ENCODE measurements at places on chromosomes 7 and 10.

DNA sequence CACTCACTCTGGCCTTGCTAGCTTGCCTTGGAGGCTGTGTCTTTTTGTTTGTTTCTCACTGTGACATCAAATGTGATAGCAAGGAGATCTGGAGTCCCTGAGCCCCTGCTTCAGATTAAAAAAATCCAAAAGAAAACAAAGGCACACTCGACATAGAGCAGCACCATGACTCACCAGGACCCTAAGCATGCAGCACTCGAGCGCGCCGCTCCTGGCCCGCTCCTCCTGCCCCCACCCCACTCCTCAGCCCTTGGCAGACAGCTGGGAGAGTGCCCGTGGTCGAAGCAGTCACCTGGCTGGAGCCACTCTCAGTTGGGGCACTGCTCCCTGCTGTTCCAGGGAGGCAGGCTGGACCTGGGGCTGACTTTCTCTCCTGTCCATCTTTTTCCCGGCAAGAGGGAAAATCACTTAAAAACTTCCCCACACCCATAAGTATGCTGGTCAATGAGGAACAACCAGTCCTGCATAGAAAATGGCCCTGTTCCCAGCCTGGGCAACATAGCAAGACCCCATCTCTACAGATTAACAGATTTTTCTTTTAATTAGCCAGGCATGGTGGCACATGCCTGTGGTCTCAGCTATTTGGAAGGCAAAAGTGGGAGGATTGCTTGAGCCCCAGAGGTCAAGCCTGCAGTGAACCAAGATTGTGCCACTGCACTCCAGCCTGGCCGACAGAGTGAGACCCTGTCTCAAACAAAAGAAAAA is 128.4 kb downstream of the PAXIP1 start:
- DNase-seq: no peak

GRCh38 chr10:76581506-76582256 is 1055.9 kb downstream of the KCNMA1 start:
- no peak for DNase-seq

DNA sequence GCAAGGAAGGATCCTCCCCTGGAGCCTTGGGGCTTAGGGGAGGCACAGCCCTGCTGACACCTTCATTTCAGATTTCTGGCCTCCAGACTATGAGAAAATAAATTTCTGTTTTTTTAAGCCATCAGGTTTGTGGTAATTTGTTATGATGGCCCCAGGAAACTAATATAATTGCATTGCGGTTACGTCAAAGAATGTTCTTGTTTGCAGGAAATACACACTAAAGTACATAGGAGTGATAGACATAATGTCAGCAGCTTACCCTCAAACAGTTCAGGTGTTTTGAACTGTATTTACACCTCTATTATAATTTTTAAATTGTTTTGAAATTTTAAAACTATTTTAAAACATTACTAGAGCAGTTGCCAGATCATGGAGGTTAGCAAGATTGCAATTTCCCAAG is 12.6 kb upstream of the FHIP2A start:
- DNase-seq: no peak

- no peak for DNase-seq
These were observed 160.7 kb upstream of the FEZF1 start for GRCh38 chr7:122465296-122465695.

- no peak for DNase-seq
These were observed 260.1 kb downstream of the WDR37 start for GRCh38 chr10:1316121-1316808.

- no peak for DNase-seq
These were observed 101.0 kb downstream of the GSAP start for GRCh38 chr7:77315182-77315591.

GRCh38 chr7:88928276-88928675 is 132.7 kb upstream of the TEX47 start:
- DNase-seq: no peak

GRCh38 chr7:102279537-102280400 is 6.9 kb upstream of the SH2B2 start:
- DNase-seq: peak; percentile 62

DNA sequence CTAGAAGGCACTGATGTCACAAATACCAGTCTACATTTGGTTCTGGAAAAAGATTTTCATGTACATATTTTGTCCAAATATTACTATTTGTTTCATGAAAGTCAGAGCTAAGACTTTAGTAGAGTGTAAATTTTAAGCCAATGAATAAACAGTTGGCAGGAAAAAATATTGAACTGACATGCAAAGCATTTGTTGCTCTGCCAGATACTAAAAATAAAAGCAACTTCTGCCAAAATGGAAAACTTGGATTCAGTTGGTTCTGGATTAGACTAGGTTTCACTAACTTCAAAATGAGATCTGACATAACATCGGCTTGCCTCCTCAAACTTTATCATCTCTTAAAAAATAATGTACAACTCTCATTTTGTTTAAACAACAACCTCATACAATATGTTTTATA is 34.9 kb downstream of the FAM204A start:
- DNase-seq: no peak

DNA sequence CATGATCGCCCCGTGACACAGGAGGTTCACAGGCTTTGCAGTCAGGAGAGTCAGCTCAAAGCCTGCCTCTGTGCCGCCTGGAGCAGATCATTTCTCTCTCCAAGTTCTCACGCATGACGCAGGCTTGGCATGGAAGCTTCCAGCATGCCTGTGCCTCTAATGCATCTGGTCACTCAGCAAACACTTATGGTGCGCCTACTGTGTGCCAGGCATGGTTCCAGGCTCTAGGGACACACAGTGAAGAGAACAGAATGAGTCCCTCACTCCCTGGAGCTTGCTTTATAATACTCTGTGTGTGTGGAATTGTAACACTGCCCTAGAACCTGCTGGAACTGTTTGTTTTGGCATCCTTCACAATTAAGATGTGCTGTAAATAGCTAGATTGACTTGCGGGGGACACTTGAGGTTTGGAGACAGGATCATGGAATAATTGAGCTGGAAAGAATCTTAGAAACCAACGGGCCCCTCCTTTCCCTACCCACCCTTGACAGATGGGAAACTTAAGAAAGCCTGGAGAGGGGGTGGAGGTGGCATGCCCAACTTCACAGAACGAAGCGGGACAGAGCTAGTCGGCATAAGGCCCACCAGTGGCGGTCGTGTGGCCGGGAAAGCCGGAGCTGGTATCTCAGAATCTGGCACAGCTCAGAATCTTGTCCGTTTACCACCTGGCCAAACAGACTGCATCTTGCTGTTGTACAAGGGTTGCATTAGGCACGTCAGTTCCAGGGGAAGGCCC is 4.6 kb upstream of the MYH16 start:
- DNase-seq: no peak

DNA sequence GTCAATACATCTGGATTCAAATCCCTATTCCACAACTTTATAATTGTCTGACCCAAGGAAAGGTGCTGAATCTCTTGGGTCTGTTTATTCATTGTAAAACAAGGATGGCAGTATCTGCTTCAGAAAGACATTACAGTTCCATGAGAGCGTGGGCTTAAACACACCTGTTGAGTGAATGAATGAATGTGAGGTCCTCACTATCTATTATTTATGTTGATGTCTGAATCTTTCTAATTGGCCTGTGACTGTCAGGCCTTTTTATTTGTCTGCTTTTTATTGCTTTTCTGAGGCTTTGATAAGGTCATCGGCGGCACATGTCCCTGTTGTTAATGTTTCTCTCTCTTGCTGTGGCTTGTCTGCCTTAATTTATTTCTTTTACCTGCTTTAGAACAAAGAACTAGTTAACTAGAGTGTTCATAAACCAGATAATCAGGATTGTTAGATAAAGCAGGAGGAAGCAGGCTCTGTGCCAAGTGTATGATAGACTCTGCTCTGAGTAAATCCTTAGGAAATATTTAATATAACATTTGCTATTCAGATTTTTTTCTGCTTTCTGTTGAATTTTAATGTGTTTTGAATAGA is 42.3 kb upstream of the CYCS start:
- no peak for DNase-seq

- DNase-seq: no peak
These were observed 71.6 kb upstream of the ZNF746 start for GRCh38 chr7:149569025-149569725.

GRCh38 chr7:46169384-46169755 is 248.3 kb upstream of the IGFBP3 start:
- DNase-seq: no peak

DNA sequence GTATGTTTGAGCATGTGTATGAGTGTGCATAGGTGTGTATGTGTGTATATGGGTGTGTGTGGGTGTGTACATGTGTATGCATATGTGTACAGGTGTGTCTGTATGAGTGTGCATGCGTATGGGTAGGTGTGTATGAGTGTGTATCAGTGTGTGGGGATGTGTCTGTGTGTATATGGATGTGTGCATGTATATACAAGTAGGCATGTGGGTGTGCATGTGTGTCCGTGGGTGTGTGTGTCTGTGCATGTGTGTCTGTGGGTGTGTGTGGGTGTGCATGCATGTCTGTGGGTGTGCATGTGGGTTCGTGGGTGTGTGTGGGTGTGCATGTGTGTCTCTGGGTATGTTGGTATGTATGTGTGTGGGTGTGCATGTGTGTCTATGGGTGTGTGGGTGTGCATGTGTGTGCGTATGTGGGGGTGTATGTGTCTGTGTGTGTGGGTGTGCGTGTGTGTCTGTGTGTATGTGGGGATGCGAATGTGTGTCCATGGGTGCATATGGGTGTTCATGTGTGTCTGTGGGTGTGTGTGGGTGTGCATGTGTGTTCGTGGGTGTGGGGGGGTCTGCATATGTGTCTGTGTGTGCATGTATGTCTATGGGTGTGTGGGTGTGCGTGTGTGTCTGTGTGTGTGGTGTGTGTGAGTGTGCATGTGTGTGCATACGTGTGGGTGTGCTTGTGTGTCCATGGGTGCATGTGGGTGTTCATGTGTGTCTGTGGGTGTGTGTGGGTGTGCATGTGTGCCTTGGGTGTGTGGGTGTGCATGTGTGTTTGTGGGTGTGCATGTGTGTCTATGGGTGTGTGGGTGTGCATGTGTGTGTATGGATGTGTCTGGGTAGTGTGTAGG is 20.6 kb downstream of the EMX2 start:
- DNase-seq: no peak

DNA sequence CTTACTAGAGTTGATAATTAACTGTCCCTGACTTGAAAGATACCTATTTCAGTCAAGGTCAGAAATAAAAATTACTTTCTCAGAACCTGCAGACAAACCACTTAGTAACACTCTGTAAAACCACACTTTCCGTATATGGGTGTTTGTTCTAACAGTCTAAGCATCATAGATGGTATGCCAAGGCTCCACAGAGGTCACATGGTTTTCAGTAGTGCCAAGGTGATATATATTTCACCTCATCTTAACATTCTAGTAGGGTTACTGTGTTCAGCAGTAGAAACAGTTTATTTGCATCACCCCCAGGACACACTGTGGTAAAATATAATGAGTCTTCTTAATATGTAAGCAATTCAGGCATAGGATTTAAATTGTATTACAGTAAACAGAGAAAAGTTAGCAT is 61.5 kb downstream of the KCND2 start:
- DNase-seq: no peak

DNA sequence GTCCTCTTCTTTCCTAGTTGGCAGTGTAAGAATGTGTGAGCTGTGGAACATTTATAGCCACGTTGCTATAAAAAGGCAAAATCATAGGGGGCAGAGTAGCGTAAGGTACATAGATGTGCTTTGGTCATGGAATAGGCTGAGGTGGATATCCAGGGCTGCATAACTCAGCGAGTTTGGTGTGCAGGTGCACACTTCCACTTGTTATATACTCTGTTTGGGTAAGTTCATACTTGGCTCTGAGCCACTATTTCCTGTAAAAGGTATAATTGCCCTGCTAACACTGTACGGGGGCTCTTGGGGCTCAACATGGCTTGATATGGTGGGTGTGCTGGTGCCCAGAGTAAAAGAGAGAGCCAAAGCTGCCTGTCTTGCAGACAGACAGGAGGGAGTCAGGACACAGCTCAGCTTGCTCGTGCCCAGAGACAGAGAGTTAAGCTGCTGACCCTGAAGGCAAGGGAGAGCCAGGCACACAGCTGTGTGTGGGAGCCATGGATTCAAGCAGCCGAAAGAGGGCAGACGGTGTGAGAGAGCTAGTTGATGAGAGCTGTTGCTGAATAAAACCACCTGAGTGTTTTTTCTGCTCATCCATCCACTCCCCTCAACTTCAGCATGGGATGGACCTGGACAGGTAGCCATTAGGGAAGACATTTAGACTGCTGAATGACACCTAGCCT is 126.7 kb downstream of the DKK1 start:
- DNase-seq: no peak

DNA sequence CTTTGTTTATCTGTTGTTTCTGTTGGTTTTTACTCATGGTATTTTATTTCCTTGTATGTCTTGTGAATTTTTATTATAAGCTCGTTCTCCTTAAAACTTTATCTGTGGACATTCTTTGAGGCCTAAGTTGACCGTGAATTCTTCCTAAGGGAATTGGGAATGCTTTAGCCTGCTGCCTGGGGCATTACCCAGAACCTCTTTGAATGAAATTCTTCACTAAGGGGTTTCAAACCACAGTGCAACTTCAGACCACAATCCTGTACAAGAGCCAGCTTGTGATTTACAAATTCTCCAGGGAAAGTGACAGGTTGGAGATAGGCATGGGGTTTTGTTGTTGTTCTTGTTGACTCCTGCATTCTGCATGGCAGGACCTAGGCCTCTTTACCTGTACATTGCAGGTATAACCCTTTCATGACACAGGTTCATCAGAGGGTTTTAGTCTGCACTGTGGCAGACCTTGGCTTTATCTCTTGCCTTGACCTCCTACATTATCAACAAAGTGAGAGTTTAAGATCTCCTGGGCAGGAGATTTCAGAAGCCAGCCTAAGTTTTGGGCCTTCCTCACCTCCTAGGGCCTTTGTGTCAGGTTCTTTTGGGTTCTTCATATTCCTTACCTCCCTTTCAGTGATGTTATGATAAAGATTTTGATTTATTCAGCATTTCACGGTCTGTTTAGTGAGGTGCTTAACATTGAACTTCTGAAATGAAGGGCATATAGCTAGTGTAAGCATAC is 70.2 kb downstream of the ABCC2 start:
- DNase-seq: no peak

DNA sequence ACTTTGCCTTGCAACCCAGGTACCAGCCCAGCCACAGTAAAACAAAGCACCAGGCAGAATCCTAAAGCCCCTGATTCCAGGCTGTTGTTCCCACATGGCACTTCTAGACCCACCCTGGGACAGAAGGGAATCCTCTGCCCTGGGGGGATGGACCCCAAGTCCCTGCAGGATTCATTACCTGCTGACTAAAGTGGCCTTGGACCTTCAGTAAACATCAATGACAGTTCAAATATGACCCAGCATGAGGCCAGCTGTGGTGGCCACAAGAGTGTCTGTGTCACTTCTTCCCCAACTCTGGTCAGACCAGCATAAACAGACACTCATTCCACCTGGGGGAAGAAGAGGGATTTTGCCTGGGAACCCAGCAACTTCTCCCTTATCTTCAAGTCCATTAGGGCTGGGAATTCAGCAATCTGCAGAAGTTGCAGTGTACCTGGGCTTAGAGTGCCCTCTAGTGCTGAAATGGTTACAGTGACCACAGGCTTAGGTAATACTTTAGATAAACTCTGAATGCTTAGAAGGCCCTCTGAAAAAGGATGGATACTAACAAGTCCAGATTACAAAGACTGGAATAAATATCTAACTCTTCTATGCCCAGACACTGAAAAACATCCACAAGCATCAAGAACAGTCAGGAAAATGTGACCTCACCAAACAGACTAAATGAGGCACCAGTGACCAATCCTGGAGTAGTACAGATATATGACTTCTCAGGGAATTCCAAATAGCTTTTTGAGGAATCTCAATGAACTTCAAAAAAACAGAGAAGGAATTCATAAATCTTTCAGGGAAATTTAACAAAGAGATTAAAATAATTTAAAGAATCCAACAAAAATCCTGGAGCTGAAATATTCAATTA is 108.5 kb upstream of the TMEM168 start:
- peak; percentile 37 for DNase-seq

GRCh38 chr10:118511711-118512110 is 83.7 kb downstream of the PRLHR start:
- DNase-seq: no peak

- no peak for DNase-seq
These were observed 83.5 kb downstream of the SPDYE5 start for GRCh38 chr7:75575488-75576121.

Data from stimulated activated CD4-positive, alpha-beta T cell treated with anti-CD3 and anti-CD28 coated beads, Interleukin-2, amount 100 ng/mL, for 24 hours (primary cell).